ENCODE measurements at places on chromosomes 2 and 18. TPM values are rescaled to one million over a fixed set of nuclear protein-coding genes. Genes with fewer than 3 reads are reported as not detected.

GRCh38 chr2:86199834-86200177, 549 bp downstream of the MRPL35 start:
- no peak for DNase-seq

The MZT2B gene
- total RNA-seq, result 168 TPM

DNA sequence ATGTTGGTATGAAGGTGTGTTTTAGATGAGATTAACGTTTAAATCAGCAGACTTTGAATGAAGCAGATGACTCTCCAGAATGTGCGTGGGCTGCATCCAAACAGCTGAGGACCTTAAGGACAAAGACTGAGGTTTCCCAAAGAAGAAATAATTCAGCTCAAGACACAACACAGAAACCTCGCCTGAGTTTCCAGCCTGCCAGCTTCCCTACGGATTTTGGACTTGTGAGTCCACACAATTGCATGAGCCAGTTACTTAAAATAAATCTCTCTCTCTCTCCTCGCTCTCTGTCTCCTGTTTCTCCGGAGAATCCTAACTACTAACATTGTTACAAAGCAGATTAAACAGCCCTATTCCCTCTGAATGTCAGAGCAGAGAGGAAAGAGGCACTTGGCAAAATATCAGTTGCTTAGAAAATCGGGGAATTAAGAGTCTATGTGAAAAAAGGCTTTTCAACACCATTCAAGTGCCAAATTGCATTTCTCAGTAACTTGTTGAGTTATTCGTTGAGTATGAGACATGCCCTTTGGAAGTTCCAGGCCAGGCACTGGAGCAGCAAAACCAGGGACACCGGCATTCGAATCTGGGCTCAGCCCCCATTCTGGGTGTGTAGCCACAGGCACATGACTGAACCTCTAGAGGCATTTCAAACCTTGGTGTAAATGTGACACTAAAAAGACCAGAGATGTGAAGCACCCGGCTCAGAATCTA, 174.6 kb upstream of the PID1 start:
- peak; percentile 69 for DNase-seq

The IRS1 gene
- total RNA-seq, result 33.8 TPM

GRCh38 chr2:61334466-61334865, 136.4 kb downstream of the USP34 start:
- no peak for DNase-seq

DNA sequence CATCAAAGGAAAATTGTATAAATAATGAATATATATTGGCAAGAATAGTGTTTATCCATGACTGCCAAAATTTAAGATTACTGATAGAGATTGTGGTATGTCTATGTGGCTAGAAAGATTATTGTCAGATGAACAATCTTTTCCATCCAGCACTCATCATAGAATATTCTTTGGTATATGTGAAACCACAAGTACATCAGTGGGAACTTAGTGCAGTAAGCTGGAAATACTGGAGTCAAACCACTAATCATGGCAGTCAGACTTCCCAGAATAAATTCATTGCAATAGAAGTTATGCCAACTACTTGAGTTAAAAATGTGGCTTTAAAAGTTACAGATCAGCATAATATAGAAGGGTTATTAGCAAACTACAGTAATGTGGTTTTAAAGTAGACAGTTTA, 310.3 kb downstream of the GULP1 start:
- DNase-seq, result no peak

The HOXD1 gene
- 1.9 TPM for total RNA-seq

The GAL3ST2 gene
- not detected for total RNA-seq

GRCh38 chr2:54579682-54580620, 123.8 kb downstream of the SPTBN1 start:
- no peak for DNase-seq

The LRRTM4 gene
- 18.1 TPM for total RNA-seq

- DNase-seq, result no peak
Measured at GRCh38 chr2:157839162-157839801, 36.8 kb downstream of the ACVR1 start.

The RTP5 gene
- total RNA-seq, result not detected

The FSIP2 gene
- 1.3 TPM for total RNA-seq

DNA sequence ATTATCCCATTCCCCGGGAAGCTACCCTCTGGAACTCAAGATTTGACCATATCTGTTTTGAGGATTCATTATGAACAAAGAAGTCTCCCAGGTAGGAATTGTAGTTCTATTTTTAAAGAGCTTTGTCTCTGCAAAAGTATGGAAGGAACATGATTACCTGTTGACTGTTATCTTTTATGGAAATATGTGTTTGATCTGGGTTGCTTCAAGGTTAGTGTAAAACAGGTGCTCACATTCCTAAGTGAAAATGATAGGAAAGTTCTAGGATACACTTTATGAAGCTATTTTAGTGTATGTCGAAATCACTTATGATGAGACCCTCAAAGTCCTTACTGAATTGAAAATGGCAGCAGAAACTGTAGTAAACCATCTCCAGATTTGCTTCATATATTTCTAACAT, 149.2 kb downstream of the PTRHD1 start:
- no peak for DNase-seq

The INPP4A gene
- 29.8 TPM for total RNA-seq

The SH3RF3 gene
- total RNA-seq, result 6.4 TPM

The SLC5A7 gene
- total RNA-seq, result not detected

DNA sequence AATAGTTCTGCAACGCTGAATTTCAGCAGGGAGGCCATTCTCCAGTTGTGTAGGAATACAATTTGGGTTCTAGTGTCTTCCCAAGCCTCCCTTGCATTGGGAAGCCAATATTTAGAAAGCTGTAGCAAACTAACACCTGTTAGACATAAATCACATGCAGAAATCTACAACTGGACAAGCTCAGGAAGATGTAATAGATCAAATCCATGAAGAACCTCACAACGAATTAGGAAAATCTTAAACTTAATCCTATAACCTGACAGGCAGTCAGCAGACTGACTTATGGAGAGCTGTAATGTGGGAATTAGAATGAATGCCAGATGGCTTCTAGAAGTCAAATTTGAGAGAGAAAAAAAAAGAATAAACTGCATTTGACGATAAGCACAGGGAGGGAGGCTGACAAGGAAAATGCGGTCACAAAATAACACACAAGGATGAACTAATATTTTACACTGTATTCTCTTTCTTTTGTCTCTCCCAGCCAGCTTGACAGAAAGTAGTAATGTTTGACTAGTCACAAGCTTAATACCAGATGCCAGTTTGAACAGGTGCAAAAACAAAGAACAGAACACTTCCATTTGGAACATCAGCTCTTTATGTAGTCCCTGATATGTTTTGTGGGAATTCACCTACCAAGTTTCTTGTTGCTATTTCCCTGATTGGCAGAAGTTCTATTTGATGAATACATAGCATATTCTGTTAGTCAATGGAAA, 50.8 kb upstream of the FANCL start:
- no peak for DNase-seq

GRCh38 chr2:109507217-109507616, 106.5 kb downstream of the SEPTIN10 start:
- DNase-seq, result no peak

GRCh38 chr2:134716721-134717243, 2.0 kb downstream of the TMEM163 start:
- no peak for DNase-seq

DNA sequence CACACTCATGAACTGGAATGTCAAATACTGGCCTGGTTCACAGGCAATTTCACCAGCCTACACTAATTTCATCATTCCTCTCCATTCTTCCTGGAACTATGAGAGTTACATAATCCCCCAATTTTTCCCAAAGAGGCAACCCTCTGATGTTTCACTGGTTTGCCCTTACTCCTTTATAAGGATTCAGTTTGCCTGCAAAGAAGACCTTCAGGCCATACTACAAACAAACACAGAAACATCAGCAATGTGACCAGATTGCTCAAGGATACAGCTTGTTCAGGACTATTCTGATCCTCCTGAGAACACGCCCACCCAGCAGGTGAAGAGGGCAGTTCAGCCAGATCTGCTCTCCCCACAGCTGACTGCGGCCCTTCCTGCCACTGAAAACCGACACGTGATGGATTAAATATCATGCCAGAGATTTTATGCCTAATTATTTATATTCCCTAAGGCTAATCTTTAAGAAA, 215.5 kb downstream of the ETAA1 start:
- no peak for DNase-seq

The COX7A2L gene
- total RNA-seq, result 67.7 TPM

DNA sequence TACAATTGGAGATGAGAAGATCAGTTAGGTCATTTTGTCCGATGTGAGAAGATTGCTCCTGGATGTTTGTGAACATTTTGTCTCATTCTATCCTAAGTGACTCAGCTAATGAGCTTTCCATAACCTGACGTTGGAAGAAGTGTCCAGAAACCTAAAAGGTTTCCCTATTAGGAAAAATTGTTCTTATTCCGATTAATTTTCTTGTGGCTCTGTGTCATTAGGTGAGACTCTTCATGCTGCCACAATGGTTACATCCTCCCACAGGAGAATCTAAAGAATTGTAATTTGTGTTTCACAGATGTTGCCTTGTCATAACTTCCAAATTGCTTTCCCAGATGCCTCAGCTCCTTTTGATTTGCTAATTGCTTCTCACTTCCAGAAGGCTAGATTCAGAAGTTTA, 261.0 kb upstream of the APCDD1 start:
- no peak for DNase-seq

DNA sequence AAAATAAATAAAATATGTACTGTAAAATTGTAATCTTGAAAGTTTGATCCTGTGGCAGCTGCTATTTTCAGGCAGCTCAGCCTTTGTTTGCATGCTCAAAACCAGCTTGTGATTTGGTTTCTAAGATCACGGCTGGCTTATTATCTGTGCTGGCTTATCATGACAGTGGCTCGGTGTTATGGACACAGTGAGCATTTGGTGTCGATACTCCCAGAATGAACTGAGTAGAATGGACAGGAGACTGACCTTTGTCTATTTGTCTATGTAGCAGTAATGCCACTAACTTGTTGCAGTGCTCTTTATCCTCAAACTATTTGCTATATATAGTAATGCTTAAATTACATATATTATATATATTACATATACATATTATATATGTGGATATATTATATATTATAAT, 58.8 kb downstream of the NEDD4L start:
- no peak for DNase-seq

The MEP1B gene
- not detected for total RNA-seq

- DNase-seq, result no peak
Measured at GRCh38 chr18:31430072-31430471, 17.5 kb upstream of the DSG3 start.

DNA sequence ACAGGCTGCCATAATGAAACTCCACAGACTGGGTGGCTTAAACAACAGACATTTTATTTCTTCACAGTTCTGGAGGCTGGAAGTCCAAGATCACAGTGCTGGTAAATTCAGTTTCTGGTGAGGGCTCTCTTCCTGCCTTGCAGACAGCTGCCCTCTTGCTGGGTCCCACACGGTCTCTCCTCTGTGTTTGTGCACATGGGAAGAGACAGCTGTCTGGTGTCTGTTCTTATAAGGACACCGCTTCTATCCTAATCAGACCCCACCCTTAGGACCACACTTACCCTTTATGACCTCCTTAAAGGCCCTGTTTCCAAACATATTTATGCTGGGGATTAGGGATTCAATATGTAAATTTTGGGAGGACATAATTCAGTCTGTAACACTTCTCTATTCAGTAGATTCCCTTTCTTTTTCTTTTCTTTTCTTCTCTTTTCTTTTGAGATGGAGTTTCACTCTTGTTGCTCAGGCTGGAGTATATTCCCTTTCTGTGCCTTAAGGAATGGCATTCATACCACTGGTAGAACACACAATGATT, 18.9 kb downstream of the CTIF start:
- no peak for DNase-seq

The NPAS2 gene
- 17.5 TPM for total RNA-seq

The KCNK3 gene
- total RNA-seq, result 0.53 TPM

The MGAT4A gene
- 46.0 TPM for total RNA-seq

GRCh38 chr2:34849827-34850226, 1250.7 kb upstream of the FAM98A start:
- DNase-seq, result no peak

GRCh38 chr2:152410165-152410597, 75.2 kb downstream of the FMNL2 start:
- no peak for DNase-seq

The ITPRIPL1 gene
- 2.8 TPM for total RNA-seq

The ALK gene
- 0.18 TPM for total RNA-seq

GRCh38 chr18:12278215-12278671, 24.1 kb downstream of the CIDEA start:
- DNase-seq, result no peak

- peak; percentile 54 for DNase-seq
Measured at GRCh38 chr2:47086571-47086970, 68.5 kb downstream of the STPG4 start.

- no peak for DNase-seq
Measured at GRCh38 chr2:7844414-7844965, 837.4 kb upstream of the ID2 start.

- DNase-seq, result no peak
Measured at GRCh38 chr2:202577250-202578183, 57.3 kb upstream of the FAM117B start.

- DNase-seq, result no peak
Measured at GRCh38 chr2:9745153-9745899, 97.9 kb upstream of the TAF1B start.

The ARHGAP28 gene
- 9.7 TPM for total RNA-seq

The PROKR1 gene
- 0.18 TPM for total RNA-seq

DNA sequence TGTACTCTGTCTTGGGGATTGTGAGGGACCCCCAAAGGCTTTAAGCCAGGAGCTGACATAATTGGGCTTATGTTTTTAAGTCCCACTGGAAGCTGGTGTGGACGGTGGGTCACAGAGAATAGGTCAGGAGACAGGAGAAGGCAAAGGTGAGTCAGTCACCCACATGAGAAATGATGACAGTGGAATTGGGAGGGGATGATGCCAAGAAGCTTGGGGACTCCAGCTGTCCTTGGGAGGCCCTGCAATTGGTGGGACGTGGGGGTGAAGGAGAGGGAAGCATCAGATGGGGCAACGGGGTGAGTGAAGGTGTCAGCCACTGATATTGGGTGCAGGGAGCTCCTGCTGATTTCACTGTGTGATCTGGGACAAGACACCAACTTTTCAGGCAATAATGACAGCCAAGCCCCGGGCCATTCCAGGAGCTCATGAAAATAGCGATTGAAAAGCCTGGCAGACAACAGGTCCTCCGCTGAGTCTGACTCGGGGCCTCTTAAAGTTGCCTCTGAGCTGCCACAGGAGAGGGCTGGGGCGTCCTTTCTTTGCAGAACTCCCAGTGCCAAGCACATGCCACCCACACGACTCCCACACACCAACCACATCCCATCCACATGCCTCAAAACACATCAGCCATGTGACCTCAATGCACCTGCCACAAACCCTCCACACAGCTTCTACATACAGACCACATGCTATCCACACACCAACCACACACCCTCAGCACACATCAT, 13.4 kb downstream of the TNS1 start:
- peak; percentile 54 for DNase-seq

The EVX2 gene
- total RNA-seq, result not detected

DNA sequence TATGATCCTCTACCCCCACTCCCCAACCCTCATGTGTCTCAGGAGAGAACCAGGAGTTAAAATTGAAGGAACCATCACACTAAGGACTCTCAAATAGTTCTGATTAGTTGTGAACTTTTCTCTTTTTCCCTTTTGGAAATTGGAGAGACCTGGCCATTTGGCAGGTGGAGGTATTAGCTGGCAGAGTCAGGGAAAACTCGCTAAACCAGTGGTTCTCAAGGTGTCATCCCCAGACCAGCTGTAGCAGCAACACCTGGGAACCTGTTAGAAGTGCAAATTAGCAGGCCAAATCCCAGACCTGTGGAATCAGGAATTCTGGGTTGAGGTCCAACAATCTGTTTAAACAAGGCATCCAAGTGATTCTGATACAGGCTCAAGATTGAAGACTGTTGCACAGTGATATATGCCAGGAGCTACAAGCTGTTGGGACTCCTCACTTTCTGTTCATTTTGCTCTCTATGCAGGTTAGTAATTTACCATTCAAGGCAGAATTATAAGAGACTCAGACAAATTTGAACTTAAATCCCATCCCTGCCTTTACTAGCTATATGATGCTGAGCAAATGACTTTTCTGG, 2.8 kb upstream of the TMEM131 start:
- no peak for DNase-seq

The CACNB4 gene
- total RNA-seq, result 11.4 TPM

All from sciatic nerve (tissue), 2 donors.